ENCODE measurements at places on chromosomes 2 and 18.

GRCh38 chr18:505483-506122 lies 5.1 kb upstream of the COLEC12 start:
- no peak for DNase-seq

DNA sequence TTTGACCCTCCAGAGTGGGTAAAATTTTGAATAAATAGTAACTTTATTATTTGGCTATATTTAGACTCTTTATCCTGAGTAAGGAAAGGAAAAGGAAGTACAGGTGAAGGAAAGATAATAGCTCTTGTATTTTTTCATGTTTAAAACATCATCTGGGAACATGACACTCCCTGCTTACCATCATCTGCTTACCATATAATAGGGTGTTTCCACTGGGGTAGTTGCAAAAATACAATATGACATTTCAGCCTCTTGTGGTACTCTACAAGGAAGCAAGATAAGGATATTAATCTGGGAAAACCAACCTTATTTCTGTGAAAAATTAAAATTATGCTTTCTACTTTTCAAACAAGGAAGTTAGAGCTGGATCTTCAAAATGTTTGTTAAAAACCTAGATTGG lies 9.9 kb downstream of the RELCH start:
- no peak for DNase-seq

DNA sequence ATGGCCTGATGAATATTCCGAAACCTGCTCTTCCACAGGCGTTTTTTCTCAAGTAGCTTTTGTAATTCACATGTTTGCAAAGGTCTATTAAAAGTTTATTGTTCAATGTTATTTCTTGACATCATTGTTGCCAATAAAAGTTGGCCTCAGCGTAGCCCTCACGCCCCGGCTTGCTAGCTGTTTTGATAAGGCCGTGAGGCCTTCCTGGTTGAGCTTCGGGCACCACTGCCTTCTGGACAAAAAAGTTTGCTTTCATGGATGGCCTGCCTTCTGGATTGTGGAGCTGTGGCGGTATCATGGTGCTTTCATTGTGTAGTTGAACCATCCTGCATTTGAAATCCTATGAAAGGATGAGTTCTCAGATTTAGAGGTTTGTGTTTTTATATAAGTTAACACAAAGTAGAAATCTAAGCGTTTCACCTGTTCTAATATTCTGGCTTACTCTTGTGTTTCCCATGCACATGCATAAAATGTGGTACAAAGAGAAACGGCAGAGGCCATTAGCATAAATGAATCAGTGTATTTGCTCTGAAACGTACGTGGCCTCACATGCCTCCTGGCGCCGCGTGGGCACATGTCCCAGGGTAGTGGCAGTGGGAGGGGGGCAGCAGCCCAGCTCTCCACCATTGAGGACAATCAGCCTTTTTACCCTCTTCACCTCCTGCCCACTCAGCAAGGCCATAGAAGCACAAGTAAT lies 134.5 kb downstream of the NCK2 start:
- DNase-seq: no peak

GRCh38 chr2:65129286-65129825 lies 550 bp downstream of the RAB1A start:
- DNase-seq: peak; percentile 10

DNA sequence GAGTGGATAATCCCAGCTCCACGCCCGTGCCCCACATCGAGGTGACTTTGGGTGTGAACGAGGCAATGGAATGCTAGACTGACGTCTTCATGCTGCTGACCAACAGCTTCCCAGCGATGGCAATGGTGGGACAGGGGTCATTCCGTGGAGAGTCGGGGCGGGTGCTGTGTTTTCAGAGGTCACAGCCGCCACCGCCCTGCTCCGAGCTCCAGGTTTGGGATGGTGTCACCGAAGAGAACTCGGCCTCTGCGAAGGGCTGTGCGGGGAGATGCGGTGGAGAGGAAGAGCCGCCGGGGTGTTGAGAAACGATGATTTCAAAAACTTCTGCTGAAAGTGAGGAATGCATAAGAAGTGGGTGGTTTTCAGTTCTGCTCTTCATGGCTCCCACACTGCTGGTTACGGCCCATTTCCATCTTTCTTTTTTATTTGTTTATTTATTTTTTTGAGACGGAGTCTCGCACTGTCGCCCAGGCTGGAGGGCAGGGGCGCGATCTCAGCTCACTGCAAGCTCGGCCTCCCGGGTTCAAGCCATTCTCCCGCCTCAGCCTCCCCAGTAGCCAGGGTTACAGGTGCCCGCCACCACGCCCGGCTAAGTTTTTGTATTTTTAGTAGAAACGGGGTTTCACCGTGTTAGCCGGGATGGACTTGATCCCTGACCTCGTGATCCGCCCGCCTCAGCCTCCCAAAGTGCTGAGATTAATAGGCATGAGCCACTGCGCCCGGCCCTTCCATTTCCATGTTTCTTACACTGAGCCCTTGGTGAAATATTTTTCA lies 142.6 kb downstream of the RTP5 start:
- DNase-seq: no peak

Data from activated CD4-positive, CD25-positive, alpha-beta regulatory T cell (primary cell).